ENCODE measurements at places on chromosomes 4 and X.

DNA sequence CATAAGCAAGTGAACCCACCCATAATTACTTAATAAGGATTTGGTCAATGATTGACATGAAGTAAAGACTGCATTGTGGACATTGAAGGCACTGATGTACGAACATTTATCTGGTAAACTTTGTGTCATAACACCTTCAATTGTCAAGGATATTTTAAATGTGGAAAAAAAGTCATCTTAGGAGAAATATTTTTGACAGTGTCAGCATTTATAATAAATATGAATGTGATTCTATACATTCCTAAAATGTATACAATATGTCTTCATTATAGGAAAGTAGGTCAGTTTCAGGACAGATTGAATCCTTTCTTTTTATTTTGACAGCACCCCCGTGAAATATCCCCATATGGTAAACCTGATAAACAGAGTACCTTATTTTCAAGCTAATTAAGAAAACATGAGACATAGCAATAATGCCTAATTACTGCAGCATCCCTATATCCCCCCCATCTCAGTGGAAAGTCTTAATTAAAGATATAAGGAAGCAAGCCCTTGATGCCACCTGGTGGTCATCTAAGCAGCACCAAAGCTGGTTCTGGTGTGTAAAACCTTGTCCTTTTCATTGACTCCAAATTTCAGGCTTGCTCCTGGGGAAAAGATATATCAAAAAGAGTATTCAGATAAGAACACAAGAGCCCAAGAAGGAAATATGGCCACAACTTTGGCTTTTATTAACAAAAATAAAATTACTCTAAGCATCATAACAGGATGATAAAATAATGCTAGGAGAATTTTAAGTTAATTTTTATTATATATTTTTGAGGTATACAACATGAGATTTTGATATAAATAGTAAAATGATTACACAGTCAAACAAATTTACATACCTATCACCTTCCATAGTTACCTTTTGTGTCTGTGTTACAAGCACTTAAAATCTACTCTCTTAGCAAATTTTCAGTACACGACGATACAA lies 379.7 kb downstream of the TLL1 start:
- DNase-seq: peak; percentile 3

GRCh38 chr4:48345542-48345941 lies 4.2 kb downstream of the SLAIN2 start:
- no peak for DNase-seq

GRCh38 chr4:156374069-156374468 lies 420.4 kb upstream of the CTSO start:
- no peak for DNase-seq

DNA sequence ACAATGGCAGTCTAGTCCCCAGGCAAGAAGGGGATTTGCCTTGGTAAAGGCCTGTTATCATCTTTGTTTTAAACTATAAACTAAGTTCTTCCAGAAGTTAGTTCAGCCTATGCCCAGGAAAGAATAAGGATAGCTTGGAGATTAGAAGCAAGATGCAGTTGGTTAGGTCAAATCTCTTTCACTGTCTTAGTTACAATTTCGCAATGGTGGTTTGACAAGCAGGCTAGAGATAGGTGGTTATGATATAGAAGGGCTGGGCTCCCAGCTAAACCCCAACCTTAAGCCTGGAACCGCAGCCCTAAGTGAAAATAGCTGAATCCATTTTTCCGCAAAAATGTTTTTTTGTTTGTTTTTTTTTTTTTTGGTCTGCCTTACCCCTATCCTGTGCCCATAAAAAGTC lies 41.8 kb upstream of the NEIL3 start:
- no peak for DNase-seq
